Subcutaneous adipose tissue (tissue), 4 donors: ENCODE measurements at places on chromosomes 5 and 9. TPM values are rescaled to one million over a fixed set of nuclear protein-coding genes. Genes with fewer than 3 reads are reported as not detected.

PSD2 gene
- total RNA-seq, result not detected

MYMK gene
- not detected for total RNA-seq

DNAH5 gene
- total RNA-seq, result 1.1 TPM

FSD1L gene
- 4.6 TPM for total RNA-seq

FOXD4L3 gene
- not detected for total RNA-seq

DRD1 gene
- total RNA-seq, result 0.17 TPM

C9 gene
- 0.38 TPM for total RNA-seq

ADAMTSL1 gene
- 12.6 TPM for total RNA-seq

CSNK1G3 gene
- total RNA-seq, result 51.0 TPM

SCGB3A2 gene
- total RNA-seq, result not detected

TMOD1 gene
- total RNA-seq, result 15.4 TPM

SPINK7 gene
- not detected for total RNA-seq

FBN2 gene
- total RNA-seq, result 0.19 TPM

IL33 gene
- total RNA-seq, result 15.8 TPM

OTULINL gene
- total RNA-seq, result 13.9 TPM

MLANA gene
- total RNA-seq, result not detected

SMIM33 gene
- total RNA-seq, result not detected

TTLL11 gene
- 6.3 TPM for total RNA-seq

TYRP1 gene
- not detected for total RNA-seq

IL3 gene
- not detected for total RNA-seq

ZNF367 gene
- 1.7 TPM for total RNA-seq

ADAMTS2 gene
- total RNA-seq, result 40.1 TPM

LCN9 gene
- total RNA-seq, result not detected

TAF11L5 gene
- not detected for total RNA-seq

NTRK2 gene
- 51.5 TPM for total RNA-seq

KIF4B gene
- not detected for total RNA-seq

STRBP gene
- 6.6 TPM for total RNA-seq

FAM221B gene
- not detected for total RNA-seq

TRPM3 gene
- total RNA-seq, result 1.4 TPM

KCNT1 gene
- total RNA-seq, result not detected

HAND1 gene
- not detected for total RNA-seq

BSPRY gene
- 0.66 TPM for total RNA-seq

CD180 gene
- total RNA-seq, result 0.75 TPM

PRR16 gene
- 10.9 TPM for total RNA-seq

NANS gene
- total RNA-seq, result 58.6 TPM

KIF27 gene
- 5.9 TPM for total RNA-seq

SLC36A2 gene
- not detected for total RNA-seq

CYLC2 gene
- total RNA-seq, result not detected

CLTB gene
- 80.4 TPM for total RNA-seq

PCSK1 gene
- total RNA-seq, result 11.9 TPM

SLC9A3 gene
- 1.5 TPM for total RNA-seq
